Pancreas (tissue), 10 donors: ENCODE measurements at places on chromosomes 16 and 17.

DNA sequence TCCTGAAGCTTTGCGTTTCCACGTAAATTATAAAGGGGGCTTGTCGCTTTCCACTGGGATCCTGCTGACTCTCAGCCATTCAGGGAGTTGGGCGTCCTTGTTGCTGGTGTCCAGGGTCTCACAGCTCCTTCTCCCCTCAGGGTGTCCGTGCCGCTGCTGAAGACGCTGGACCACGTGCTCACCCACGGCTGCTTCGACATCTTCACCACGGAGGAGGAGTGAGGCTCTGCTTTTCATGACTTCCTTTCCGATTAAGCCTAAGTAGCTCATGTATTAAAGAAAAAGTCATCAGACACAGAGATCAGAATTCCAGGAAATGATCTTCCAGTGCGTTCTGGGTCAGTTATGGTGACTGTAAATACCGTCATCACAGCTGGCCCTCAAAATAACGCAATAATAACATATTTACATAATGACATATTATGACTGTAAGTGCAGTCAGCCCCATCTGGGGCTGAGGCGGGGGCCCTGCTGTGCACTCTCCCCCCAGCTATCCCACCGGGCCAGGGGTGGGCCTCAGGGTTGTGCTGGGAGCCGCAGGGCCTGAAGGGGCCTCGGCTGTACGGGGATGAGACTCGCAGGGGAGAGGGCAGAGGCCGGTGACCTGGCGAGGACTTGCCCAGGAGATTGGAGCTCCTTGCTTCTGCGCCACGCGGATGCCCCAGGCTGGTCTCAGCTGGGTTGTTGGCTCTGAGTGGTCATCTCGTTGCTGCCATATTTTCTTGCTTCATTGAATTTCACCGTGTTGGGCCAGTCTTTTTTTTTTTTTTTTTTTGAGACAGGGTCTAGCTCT, 92.9 kb upstream of the ZNF750 start:
- H3K4me3 ChIP-seq = no peak overlapping the region
- DNase-seq = peak; percentile 44
- no peaks in the 10 kb centered on the region for H3K27me3 ChIP-seq
- H3K36me3 ChIP-seq = peaks cover 15% of the 10 kb centered on the region

- H3K27me3 ChIP-seq = no peaks in the 10 kb centered on the region
- no peaks in the 10 kb centered on the region for H3K36me3 ChIP-seq
- no peaks in the 10 kb centered on the region for H3K4me1 ChIP-seq
- DNase-seq = peak; percentile 49
- H3K27ac ChIP-seq = no peak overlapping the region
Measured at GRCh38 chr17:58587713-58588117, 73.3 kb upstream of the MTMR4 start.

- DNase-seq = peak; percentile 66
- peak overlapping the region; percentile 99 for H3K27ac ChIP-seq
- peak overlapping the region; percentile 92 for H3K4me3 ChIP-seq
- no peaks in the 10 kb centered on the region for H3K36me3 ChIP-seq
- no peaks in the 10 kb centered on the region for H3K27me3 ChIP-seq
- peaks cover 17% of the 10 kb centered on the region for H3K4me1 ChIP-seq
Measured at GRCh38 chr16:67563708-67564468, 1.6 kb downstream of the CTCF start.

GRCh38 chr17:28170771-28171170, 128.3 kb downstream of the NLK start:
- H3K27me3 ChIP-seq = no peaks in the 10 kb centered on the region
- no peak for DNase-seq
- H3K4me1 ChIP-seq = no peaks in the 10 kb centered on the region
- no peak overlapping the region for H3K4me3 ChIP-seq

DNA sequence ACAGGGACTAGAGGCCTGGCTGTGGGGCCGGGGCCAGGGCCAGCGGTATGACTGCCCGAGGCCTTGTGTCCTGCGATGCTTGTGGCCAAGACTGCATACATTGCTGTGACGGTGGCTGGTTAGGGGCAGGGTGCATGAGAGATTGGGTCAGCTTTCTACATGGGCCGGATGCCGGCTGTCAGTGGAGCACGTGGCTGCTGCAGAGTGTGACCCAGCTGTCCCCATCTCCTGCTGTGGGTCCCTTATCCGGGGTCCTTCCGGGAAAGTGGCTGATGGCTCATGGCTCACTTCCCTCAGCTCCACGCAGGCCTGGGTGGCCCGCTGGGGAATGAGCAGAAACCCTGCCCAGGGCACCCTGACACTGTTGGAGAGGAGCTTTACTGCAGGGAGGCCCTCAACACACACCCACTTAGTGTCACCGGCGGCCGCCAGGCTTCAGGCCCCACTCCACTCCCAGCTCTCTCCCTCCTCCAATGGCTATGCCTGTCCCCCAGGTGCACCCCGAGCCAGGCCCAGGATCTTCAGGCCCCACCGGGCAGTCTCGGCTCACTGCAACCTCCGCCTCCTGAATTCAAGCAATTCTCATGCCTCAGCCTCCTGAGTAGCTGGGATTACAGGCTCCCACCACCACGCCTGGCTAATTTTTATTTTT, 808 bp upstream of the RGS11 start:
- DNase-seq = no peak
- no peak overlapping the region for H3K27ac ChIP-seq
- H3K36me3 ChIP-seq = no peaks in the 10 kb centered on the region
- no peaks in the 10 kb centered on the region for H3K27me3 ChIP-seq
- H3K4me1 ChIP-seq = peaks cover 6% of the 10 kb centered on the region

DNA sequence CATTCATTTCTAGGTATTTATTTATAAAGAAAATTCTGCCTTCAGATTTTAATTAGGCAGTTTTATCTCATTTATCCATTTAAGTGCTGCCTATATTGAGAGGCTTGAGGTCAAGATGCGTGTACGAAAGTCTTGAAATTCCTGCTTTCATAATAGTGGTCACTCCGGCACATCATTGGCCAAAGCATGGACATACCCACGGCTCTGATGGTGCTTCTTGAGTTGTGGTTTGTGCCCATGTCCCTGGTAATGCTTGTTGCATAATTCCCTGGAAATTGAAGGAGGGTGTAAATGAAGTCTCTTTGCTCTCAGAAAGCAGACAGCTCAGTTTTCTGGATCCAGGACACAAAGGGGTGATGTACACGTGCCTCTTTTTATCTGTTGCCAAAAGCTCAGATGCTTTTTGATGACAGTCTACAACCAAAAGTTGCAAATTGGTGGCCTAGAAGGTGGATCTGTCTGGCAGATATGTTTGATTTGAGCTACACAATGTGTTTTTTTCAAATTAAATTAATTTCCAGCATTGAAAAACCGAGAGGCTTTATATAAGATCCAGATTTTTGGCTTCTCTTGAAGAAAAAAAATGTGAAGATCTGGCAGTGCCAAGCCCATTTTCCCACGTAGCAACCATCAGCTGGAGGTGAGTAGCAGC, 94.4 kb downstream of the SHISA9 start:
- no peak overlapping the region for H3K4me3 ChIP-seq
- H3K36me3 ChIP-seq = no peaks in the 10 kb centered on the region
- DNase-seq = no peak
- no peaks in the 10 kb centered on the region for H3K27me3 ChIP-seq
- no peak overlapping the region for H3K27ac ChIP-seq

DNA sequence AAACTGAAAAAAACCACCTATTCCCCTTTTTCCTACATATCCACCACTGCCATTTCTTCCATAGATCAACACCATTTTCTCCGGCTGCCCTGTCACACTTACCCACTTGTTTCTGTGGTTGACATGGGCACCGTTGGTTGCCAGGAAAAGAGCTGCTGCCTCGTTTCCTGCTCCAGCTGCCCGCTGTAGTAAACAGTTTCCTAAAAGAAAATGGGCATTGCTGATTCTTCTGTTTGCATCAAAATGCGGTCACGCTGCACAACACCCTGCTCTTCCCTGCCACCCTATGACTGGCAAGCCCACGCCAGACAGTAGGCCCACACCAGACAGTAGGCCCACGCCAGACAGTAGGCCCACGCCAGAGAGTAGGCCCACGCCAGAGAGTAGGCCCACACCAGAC, 46.3 kb downstream of the CYB5D2 start:
- H3K4me1 ChIP-seq = no peaks in the 10 kb centered on the region
- no peak overlapping the region for H3K4me3 ChIP-seq
- no peak overlapping the region for H3K27ac ChIP-seq
- DNase-seq = no peak
- H3K36me3 ChIP-seq = peaks cover 25% of the 10 kb centered on the region

DNA sequence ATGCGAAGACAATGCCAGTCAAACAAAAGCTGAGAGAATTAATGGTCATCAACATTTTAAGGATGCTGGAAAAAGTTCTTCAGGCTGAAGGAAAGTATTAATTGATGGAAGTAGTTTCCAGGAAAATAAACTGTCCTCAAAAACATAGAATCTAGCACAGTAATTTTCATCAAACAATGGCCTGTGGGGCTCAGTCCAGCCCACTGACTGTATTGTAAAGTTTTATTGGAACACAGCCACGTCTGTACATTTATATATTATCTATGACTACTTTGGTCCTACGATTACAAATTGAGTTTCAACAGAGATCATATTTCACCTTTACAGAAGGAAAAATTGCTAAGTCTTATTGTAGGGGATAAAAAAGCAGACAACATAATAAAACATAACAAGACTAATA, 484.5 kb downstream of the KCNJ2 start:
- DNase-seq = no peak
- no peak overlapping the region for H3K27ac ChIP-seq
- H3K27me3 ChIP-seq = no peaks in the 10 kb centered on the region
- H3K36me3 ChIP-seq = no peaks in the 10 kb centered on the region

GRCh38 chr17:78766743-78767294, 15.3 kb downstream of the CYTH1 start:
- H3K36me3 ChIP-seq = no peaks in the 10 kb centered on the region
- H3K4me1 ChIP-seq = no peaks in the 10 kb centered on the region
- H3K27me3 ChIP-seq = no peaks in the 10 kb centered on the region

- H3K27me3 ChIP-seq = no peaks in the 10 kb centered on the region
- no peak overlapping the region for H3K27ac ChIP-seq
- H3K36me3 ChIP-seq = no peaks in the 10 kb centered on the region
- H3K4me3 ChIP-seq = no peak overlapping the region
- DNase-seq = no peak
- H3K4me1 ChIP-seq = no peaks in the 10 kb centered on the region
Measured at GRCh38 chr16:78576941-78577340, 477.5 kb downstream of the WWOX start.

- H3K27ac ChIP-seq = no peak overlapping the region
- H3K36me3 ChIP-seq = no peaks in the 10 kb centered on the region
- no peak overlapping the region for H3K4me3 ChIP-seq
- no peaks in the 10 kb centered on the region for H3K27me3 ChIP-seq
Measured at GRCh38 chr16:19094542-19095365, 19.0 kb upstream of the ITPRIPL2 start.

GRCh38 chr17:66426397-66427033, 124.1 kb downstream of the PRKCA start:
- no peaks in the 10 kb centered on the region for H3K27me3 ChIP-seq
- DNase-seq = no peak
- no peaks in the 10 kb centered on the region for H3K4me1 ChIP-seq
- no peaks in the 10 kb centered on the region for H3K36me3 ChIP-seq
- H3K27ac ChIP-seq = no peak overlapping the region
- no peak overlapping the region for H3K4me3 ChIP-seq

DNA sequence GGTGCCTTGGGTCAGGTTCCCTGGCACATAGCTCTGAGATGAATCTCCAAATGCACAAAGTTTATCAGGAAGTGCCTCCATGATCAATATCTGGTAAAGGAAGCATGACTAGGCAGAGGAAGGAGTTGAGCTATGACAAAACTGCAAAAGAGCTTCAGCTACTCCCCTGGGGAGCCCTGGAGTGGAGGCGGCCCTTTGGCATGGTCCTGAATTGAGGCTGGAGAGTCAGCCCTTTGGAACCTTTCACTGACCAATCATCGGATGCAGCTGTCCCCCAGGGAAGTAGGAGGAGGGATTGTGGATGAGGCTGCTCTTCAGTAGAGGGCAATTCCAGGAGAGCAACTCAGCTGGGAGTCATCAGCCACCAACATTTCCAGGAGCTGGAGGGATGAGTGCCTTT, 46.1 kb upstream of the NLRP1 start:
- no peak overlapping the region for H3K4me3 ChIP-seq
- no peaks in the 10 kb centered on the region for H3K36me3 ChIP-seq
- no peak overlapping the region for H3K27ac ChIP-seq
- no peak for DNase-seq

DNA sequence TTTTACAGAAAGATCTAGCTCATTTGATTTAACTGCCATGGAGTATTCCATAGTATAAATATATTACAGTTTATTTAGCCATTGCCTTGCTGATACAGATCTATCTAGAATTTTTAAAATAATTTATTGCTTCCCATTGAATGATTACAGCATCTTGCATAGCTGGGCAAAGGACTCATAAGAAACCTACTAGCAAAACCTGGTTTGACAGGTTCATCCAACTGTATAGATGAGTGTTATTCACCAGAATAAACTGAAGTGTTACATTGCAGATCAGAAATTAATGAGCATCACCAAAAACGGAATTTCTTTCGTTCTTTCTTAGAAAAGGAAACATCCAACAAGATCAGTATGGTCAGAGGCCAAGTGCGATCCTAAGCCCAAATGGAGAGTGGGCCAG, 202.2 kb upstream of the CACNG5 start:
- no peaks in the 10 kb centered on the region for H3K27me3 ChIP-seq
- no peaks in the 10 kb centered on the region for H3K4me1 ChIP-seq
- DNase-seq = no peak
- no peak overlapping the region for H3K27ac ChIP-seq
- no peak overlapping the region for H3K4me3 ChIP-seq

GRCh38 chr16:89098767-89099430, 5.2 kb downstream of the ACSF3 start:
- H3K27me3 ChIP-seq = no peaks in the 10 kb centered on the region
- no peak overlapping the region for H3K4me3 ChIP-seq
- H3K27ac ChIP-seq = no peak overlapping the region
- H3K4me1 ChIP-seq = no peaks in the 10 kb centered on the region
- no peak for DNase-seq
- peaks cover 4% of the 10 kb centered on the region for H3K36me3 ChIP-seq

DNA sequence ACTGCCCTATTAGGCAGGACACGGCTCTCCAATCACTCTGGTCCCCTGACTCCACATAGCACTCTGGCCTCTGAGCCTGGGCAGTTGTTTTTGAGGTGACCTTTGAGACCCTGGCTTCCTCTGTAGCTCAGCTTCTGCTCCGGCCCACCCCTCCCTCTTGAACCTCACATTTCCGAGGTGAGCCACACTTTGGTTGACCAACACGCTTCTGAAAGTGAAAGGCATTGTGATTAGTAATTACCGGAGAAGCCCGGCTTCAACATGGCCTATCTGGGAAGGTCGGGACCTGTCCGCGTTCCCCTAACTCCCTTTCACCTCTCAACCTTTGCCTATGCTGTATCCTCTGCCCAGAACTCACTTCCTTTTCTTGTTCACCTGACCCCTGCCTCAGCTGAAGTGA, 10.3 kb upstream of the ITGAX start:
- no peak overlapping the region for H3K4me3 ChIP-seq
- H3K27me3 ChIP-seq = no peaks in the 10 kb centered on the region
- H3K27ac ChIP-seq = no peak overlapping the region
- no peaks in the 10 kb centered on the region for H3K36me3 ChIP-seq
- DNase-seq = no peak
- H3K4me1 ChIP-seq = no peaks in the 10 kb centered on the region
